ENCODE measurements at places on chromosomes 4 and X.

DNA sequence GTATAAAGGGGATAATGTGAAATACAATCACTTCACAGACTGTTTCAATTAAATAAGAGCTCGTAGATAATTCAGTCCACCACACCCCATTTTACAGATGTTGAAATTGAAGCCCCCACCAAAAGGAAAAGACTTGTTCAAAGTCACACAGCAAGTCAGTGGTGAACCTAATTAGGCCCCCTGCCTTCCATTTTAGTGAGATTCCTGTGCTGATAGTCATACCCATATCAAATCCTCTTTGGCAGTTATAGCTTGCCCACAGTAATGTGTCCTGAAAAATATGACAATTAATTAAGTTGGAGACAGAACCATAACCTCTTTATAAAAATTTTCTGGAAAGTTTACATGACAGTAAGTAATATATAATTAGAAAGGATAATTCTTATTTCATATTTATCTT is 58.0 kb downstream of the AR start:
- no peak for DNase-seq

GRCh38 chr4:148831945-148832344 is 389.7 kb upstream of the NR3C2 start:
- no peak for DNase-seq

- no peak for DNase-seq
These were observed 86.5 kb upstream of the ZIC3 start for GRCh38 chrX:137479386-137479785.

- DNase-seq = no peak
These were observed 66.5 kb upstream of the CLCN4 start for GRCh38 chrX:10090319-10090718.

- DNase-seq = no peak
These were observed 373.3 kb upstream of the ACTRT1 start for GRCh38 chrX:128425546-128425945.

GRCh38 chr4:98283219-98284189 is 22.3 kb downstream of the RAP1GDS1 start:
- no peak for DNase-seq

DNA sequence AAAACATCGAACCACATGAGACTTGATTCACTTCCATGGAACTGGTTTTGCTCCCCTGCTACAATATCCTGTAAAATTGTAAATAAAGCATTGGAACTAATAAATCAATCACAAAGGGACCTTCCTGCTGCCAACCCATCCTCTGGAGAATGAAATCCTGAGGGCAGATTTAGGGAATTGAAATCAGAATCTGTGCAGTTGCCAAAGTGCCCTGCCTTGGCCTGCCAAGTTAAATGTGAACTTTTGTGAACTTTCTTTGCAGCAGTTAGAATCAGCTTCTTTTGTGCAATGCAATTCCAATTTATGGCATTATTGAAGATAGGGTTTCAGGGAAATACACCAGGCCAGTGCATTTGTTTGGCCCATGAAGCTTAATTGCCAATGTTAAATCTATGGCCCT is 263.1 kb downstream of the PTTG2 start:
- no peak for DNase-seq

DNA sequence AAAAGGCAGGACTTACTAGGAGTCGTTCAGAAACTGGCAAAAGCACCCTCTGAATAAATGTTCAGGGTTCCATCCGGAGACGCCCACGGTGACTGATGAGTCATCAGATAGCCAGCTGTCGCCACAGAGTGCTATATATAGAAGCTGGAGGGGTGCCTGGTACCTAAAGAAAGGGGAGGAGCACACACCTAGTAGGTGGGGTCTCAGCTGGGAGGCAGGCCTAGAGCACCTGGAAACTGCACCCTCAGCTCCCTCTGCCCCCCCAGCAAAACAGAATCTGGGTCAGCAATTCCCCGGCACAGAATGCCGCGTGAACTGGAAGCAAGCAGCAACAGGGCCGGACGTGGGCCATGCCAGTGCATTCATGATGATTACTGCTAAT is 242.0 kb downstream of the BCOR start:
- DNase-seq = no peak

GRCh38 chr4:8167815-8168214 is 9.2 kb upstream of the ABLIM2 start:
- no peak for DNase-seq

- DNase-seq = no peak
These were observed 88.7 kb downstream of the ATP11C start for GRCh38 chrX:139844163-139844562.

DNA sequence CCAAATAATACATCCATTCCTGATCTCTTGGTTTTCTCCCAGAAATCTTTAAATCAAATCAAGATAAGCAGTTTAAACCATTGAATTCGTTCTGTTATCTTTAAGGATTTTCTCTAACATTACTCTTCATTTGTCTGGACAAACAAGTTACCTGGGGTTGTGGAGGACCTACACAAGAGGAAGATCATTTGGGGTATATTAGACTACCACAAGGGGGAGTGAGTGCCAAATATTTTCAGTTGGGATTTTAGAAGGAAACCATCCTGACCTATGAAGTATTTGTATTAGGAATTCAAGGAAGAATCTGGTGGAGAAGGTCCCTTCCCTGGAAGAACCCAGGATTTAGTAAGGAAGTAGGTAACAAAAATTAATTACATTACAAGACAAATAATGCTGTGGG is 12.0 kb upstream of the DCHS2 start:
- no peak for DNase-seq

- DNase-seq = no peak
These were observed 128.7 kb upstream of the GALNT7 start for GRCh38 chr4:173039617-173040577.

DNA sequence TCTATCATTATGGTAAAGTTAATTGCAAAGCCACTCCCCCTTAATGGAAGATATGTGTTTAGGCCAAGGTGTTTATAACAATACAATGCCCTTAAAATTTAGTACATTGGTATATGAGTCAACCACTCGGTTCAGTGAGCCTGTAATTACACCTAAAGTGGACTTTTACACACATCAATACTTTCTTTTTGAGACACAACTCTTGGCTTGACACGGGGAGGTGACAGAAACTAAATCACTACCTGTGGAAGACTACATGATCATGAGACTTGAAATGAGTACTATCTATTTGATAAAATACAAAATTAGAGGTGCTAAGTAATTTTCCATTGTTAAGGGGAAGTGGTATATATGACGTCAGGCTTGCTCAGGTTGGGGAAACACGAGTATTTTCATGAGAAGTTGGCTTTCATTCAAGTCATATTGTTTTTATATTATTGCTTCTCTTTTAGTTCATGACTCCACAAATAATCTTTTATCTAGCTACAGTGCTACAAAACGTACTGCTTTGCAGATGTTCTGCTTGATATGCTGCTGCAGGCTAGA is 918.3 kb downstream of the ARAP2 start:
- DNase-seq = no peak
